ENCODE measurements at places on chromosomes 1 and 21. TPM values are rescaled to one million over a fixed set of nuclear protein-coding genes. Genes with fewer than 3 reads are reported as not detected.
A peak's percentile ranks its signal among the peaks of the same experiment; 100 is the strongest.

GRCh38 chr21:28200726-28201125 is 792.0 kb downstream of the LTN1 start:
- no peaks in the 10 kb centered on the region for H3K27me3 ChIP-seq
- H3K4me3 ChIP-seq = no peak overlapping the region
- peaks cover 4% of the 10 kb centered on the region for H3K4me1 ChIP-seq
- no peak overlapping the region for H3K27ac ChIP-seq

GRCh38 chr1:171913385-171913784 is 72.1 kb downstream of the DNM3 start:
- no peak for DNase-seq
- no peak overlapping the region for H3K4me3 ChIP-seq
- H3K36me3 ChIP-seq = no peaks in the 10 kb centered on the region
- H3K27ac ChIP-seq = no peak overlapping the region
- no peaks in the 10 kb centered on the region for H3K27me3 ChIP-seq

The EDARADD gene
- 4.5 TPM for total RNA-seq

DNA sequence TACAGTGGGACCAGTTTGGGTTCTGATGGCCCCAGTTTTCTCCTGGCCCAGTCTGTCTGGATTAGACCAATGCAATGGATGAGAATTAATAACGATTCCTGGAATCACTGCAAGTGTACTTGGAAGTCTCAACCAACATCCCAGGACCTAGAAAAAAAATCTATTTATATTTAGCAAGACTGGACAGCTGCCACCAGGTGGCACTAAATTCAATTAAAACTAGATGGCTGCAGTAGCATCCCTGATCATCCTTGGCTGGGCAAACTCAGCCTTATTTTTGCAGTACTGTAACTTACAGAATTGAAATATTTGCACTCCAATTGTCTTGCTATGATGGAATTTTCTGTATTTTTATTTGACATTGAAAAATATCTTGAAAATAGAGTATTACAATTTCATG is 165.7 kb downstream of the NCAM2 start:
- no peaks in the 10 kb centered on the region for H3K36me3 ChIP-seq
- H3K27me3 ChIP-seq = no peaks in the 10 kb centered on the region

The CHI3L2 gene
- 0.41 TPM for total RNA-seq

The CAPN9 gene
- total RNA-seq = not detected

DNA sequence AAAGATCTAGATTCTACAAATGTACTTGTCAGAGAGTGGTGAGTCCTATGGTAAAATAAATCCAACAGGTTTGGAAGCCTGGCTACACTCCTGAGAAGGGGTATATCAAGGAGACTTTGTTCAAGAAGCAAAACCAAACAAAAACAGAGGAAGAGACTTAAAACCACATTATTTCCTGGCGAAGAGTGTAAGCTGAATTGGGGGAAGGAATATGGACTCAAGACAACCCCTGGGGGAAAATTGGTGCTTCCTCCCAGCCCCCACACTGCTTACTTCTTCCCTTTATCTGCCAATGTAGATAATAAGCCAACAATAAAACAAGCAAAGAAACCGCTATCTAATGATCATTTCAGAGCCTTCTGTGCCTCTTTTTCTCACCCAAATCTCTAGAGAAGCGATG is 48.4 kb upstream of the ZBTB18 start:
- DNase-seq = no peak
- no peaks in the 10 kb centered on the region for H3K27me3 ChIP-seq
- H3K4me3 ChIP-seq = no peak overlapping the region
- no peaks in the 10 kb centered on the region for H3K4me1 ChIP-seq
- H3K36me3 ChIP-seq = no peaks in the 10 kb centered on the region

DNA sequence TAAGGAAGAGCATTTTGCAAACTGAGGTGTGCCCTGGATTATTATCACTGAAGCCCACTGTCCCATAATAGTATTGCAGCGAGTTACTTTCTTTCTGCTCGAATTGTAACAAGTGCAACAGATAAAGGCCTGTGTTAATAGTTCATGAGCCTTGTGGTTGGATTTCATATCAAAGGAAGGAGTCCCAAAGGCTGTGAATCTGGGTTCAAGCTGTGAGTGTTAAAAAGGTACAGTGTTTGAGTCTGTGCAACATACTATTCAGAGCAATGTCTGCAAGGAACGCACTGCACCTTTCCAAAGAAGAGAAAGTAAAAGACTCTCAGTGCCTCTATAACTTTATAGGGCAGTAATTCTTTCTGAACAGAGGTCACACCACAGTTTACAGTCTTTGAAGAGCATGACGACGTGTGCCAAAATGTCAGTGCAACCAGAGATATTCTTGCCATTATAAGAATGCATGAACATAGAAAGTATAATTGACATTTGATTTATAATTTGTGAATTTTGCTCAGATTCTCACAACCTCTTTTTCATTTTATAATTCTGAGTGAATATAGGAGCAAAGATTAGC is 79.1 kb downstream of the CDC7 start:
- no peak overlapping the region for H3K27ac ChIP-seq
- no peak for DNase-seq
- H3K4me3 ChIP-seq = no peak overlapping the region
- no peaks in the 10 kb centered on the region for H3K27me3 ChIP-seq

GRCh38 chr1:159239551-159240220 is 35.0 kb downstream of the ACKR1 start:
- H3K4me1 ChIP-seq = no peaks in the 10 kb centered on the region
- no peaks in the 10 kb centered on the region for H3K36me3 ChIP-seq
- H3K27me3 ChIP-seq = no peaks in the 10 kb centered on the region
- H3K27ac ChIP-seq = no peak overlapping the region
- no peak for DNase-seq
- H3K4me3 ChIP-seq = no peak overlapping the region

DNA sequence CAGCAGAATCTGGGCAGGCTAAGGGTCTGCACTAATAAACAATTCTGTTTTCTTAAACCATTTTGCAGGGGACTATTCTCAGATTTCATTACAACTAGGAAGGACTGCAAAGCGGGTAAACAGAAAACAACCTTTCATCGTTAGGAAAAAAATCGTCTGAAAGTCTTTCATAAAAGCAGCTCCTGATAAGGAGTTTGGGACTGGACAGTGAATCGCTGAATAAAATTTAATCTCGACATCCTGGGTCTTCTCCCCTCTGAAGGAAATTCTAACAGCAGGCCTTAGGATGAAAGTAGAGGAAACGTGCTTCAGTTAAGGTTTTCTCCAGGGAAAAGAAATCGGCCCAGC is 471 bp upstream of the MTF2 start:
- peak overlapping the region; percentile 98 for H3K27ac ChIP-seq
- DNase-seq = no peak
- no peaks in the 10 kb centered on the region for H3K27me3 ChIP-seq
- peaks cover 22% of the 10 kb centered on the region for H3K36me3 ChIP-seq

The CYP4A22 gene
- not detected for total RNA-seq

- peak overlapping the region; percentile 98 for H3K4me3 ChIP-seq
- DNase-seq = no peak
- H3K36me3 ChIP-seq = peaks cover 11% of the 10 kb centered on the region
- H3K4me1 ChIP-seq = peaks cover 66% of the 10 kb centered on the region
- H3K27ac ChIP-seq = peak overlapping the region; percentile 90
Observed at GRCh38 chr1:12617511-12617900, 504 bp downstream of the DHRS3 start.

The NAXE gene
- total RNA-seq = 81.6 TPM

DNA sequence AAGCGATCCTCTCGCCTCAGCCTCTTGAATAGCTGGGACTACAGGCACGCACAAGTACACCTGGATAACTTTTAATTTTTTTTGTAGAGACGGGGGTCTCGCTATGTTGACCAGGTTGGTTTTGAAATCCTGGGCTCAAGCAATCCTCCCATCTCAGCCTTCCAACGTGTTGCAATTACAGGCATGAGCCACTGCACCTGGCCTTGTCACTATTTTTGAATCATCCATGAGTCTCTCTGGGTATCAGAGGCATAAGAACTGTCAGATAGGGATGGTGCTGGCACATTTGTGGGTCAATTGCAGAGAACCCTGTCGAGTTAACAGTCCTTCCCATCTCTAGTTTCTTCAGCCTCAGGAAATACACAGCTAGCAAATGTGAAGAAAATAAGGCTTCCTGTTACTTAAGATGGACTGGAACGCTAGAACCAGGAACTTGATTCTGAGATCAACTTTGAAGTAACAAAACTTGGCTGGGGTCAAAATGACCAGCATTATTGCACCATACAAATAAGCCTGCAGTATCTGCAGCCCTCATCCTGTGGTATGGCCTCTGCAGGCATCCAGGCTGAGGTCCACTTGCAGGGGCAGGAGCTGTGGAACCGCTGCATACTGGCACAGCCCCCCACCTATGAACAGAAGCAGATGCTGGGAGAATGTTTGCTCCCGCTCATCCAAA is 124.3 kb upstream of the GADD45A start:
- peaks cover 3% of the 10 kb centered on the region for H3K27me3 ChIP-seq
- H3K4me1 ChIP-seq = peaks cover 8% of the 10 kb centered on the region
- DNase-seq = no peak
- H3K27ac ChIP-seq = no peak overlapping the region
- no peaks in the 10 kb centered on the region for H3K36me3 ChIP-seq

The BACH1 gene
- total RNA-seq = 48.7 TPM

DNA sequence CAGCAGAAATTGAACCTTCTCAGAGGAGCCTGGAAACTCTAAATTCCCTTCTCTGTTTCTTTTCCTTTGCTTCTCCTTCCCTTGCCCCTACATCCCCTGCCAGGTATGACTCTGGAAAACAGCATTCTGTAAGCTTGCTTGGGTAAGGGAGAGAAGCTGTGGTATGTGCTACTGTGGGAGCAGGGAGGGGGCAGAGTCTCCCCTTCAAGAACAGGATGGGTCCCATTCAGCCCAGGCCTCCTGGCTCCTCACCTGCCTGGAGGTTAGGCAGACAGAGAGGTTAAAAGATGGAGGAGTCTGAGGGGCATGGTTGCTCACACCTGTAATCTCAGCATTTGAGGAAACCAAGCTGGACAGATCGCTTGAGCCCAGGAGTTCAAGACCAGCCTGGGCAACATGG is 40.6 kb upstream of the UBE2U start:
- H3K4me1 ChIP-seq = no peaks in the 10 kb centered on the region
- DNase-seq = no peak
- no peak overlapping the region for H3K27ac ChIP-seq
- peaks cover 41% of the 10 kb centered on the region for H3K36me3 ChIP-seq
- no peaks in the 10 kb centered on the region for H3K27me3 ChIP-seq
- H3K4me3 ChIP-seq = no peak overlapping the region

The FOXE3 gene
- not detected for total RNA-seq

DNA sequence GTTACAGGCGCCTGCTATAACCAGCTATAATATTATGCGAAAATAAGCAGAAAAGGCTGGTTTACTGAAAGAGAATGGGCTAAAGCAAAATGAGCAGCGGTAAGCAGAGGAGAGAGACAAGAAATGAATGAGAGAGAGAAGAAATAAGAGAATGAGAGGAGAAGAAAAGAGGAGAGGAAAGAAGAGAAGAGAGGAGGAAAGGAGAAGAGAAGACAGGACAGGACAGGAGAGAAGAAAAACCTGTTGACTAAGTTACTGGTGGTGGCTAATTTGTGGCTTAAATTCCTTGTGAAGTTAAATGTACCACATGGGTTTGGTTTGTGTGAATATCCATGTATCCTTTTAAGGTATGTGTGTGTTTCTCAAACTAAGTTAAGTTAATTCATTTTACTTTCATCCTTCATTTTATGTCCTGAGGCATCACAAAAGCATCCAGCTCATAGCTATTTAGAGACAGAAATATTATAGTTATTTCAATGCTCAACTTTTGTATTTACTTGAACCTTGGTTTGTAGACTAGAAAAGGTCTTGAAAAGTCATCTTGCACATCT is 3.1 kb upstream of the DDR2 start:
- H3K27ac ChIP-seq = no peak overlapping the region
- DNase-seq = no peak
- H3K36me3 ChIP-seq = no peaks in the 10 kb centered on the region
- H3K27me3 ChIP-seq = no peaks in the 10 kb centered on the region
- H3K4me3 ChIP-seq = no peak overlapping the region

The CCDC17 gene
- total RNA-seq = 2.4 TPM

The FNDC5 gene
- 1.2 TPM for total RNA-seq

GRCh38 chr1:19067912-19068638 is 111.6 kb upstream of the IFFO2 start:
- peaks cover 3% of the 10 kb centered on the region for H3K36me3 ChIP-seq
- H3K4me3 ChIP-seq = no peak overlapping the region
- no peaks in the 10 kb centered on the region for H3K27me3 ChIP-seq
- DNase-seq = no peak
- peaks cover 3% of the 10 kb centered on the region for H3K4me1 ChIP-seq

GRCh38 chr1:230857822-230858221 is 10.5 kb downstream of the C1orf198 start:
- no peak for DNase-seq
- H3K27ac ChIP-seq = no peak overlapping the region
- peaks cover 25% of the 10 kb centered on the region for H3K4me1 ChIP-seq
- no peak overlapping the region for H3K4me3 ChIP-seq
- no peaks in the 10 kb centered on the region for H3K27me3 ChIP-seq
- peaks cover 31% of the 10 kb centered on the region for H3K36me3 ChIP-seq
